ENCODE measurements at places on chromosomes 4 and X. TPM values are rescaled to one million over a fixed set of nuclear protein-coding genes. Genes with fewer than 3 reads are reported as not detected.

The RS1 gene
- total RNA-seq = not detected

The FGFBP1 gene
- total RNA-seq = not detected

The CSN1S1 gene
- not detected for total RNA-seq

The PNMA6A gene
- total RNA-seq = 0.53 TPM

The CT45A5 gene
- total RNA-seq = not detected

The LGI2 gene
- total RNA-seq = 0.04 TPM

The MAP7D2 gene
- total RNA-seq = 0.04 TPM

The HERC5 gene
- total RNA-seq = 1.7 TPM

The SHOX gene
- not detected for total RNA-seq

The CRLF2 gene
- total RNA-seq = not detected

The RHOH gene
- not detected for total RNA-seq
